Fibroblast of skin of abdomen (primary cell): ENCODE measurements at places on chromosomes 16 and 17.

DNA sequence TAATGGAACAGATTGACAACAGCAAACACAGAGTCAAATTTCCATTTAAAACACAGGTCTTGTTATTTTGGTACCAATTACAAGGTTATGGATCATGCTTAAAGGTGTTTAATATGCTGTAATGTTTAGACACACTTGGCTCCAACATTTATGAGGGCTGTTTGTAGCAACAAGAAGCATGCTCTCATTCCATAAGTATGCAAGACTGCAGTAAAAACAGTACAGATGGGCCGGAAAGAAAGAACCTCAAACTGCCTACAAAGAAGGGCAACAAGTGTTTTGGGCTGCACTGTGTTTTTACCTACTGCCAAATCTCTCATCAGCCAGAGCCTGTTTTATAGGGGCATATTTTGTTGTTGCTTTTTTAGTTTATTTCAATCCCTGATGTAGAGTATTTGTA, 100.5 kb upstream of the HS3ST3A1 start:
- DNase-seq = peak; percentile 54

DNA sequence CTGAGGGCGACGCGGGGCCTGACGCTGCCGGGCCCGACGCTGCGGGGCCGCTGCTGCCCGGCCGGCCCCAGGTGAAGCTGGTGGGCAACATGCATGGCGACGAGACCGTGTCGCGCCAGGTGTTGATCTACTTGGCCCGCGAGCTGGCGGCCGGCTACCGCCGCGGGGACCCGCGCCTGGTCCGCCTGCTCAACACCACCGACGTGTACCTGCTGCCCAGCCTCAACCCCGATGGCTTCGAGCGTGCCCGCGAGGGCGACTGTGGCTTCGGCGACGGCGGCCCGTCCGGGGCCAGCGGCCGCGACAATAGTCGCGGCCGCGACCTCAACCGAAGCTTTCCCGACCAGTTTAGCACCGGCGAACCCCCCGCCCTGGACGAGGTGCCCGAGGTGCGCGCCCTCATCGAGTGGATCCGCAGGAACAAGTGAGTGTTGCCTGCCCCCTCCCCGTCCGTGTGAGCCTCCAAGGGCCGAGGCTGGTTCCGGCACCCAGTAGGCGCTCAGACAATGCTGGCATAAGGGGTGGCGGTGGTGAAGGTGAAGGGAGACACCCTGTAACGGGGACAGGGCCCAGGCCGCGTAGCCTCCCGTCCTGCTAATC, 676 bp downstream of the CPD start:
- DNase-seq = no peak

GRCh38 chr16:11562941-11563340, 23.8 kb downstream of the LITAF start:
- DNase-seq = no peak

DNA sequence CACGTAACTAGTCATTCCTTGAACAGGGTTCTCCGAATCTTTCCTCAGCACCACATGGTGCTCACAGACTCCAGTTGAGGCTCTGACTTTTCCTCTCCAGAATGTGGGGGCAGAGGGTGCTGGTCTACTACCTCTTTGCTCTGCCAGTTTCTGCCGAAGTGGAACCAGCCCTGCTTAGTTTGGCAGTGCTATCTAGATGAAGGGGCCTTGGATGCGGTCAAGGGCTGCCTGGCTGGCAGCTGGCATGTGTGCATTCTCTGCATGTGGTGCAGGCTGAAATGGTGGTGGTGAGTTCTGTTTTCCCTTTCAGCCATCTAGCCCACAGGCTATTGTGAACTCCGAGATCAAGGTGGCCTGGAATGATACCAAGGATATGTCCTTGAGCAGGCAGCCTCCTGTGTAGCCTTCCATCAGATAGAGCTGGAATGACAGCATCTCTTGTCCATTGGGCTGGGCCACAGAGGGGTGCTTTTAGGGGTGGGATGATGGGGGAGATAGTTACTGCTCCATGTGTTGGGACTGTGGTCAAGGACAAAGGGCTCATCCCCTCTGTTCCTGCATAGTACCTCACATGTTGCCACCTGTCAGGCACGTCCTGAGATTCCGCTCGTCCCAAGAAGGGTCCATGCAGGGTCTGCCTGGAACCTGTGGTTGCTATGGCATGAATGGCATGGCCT, 2.0 kb downstream of the DYNLL2 start:
- DNase-seq = no peak

DNA sequence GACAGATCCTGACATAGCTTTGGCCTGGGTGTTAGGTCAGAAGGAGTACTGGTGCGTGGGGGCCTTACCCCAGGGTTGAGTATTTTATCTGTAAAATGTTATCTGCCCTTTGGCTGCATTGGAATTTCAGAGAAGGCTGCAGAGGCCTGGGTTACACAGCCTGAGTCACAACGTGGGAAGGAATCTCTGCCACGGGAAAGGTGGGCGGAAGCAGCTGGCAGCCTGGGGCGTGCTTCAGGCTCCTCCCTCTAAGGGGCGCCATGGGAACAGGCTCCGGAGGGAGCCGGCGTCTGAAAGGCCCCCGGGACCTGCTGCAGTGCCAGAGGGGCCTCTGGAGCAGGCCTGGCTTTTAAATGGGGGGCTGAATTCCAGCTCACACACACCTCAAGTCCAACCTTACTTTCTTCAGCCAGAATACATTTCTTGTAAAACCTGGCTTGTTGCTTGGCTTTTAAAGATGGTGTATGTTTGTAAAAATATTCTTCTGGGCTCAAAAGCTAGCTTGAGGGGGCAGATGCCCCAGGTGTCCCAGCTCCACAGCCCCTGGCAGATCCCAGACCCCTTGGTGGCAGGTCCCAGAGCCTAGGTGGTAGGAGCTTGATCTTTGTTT, 142.2 kb downstream of the RAB11FIP4 start:
- peak; percentile 65 for DNase-seq

GRCh38 chr16:85329059-85329812, 217.0 kb upstream of the CIBAR2 start:
- peak; percentile 58 for DNase-seq

DNA sequence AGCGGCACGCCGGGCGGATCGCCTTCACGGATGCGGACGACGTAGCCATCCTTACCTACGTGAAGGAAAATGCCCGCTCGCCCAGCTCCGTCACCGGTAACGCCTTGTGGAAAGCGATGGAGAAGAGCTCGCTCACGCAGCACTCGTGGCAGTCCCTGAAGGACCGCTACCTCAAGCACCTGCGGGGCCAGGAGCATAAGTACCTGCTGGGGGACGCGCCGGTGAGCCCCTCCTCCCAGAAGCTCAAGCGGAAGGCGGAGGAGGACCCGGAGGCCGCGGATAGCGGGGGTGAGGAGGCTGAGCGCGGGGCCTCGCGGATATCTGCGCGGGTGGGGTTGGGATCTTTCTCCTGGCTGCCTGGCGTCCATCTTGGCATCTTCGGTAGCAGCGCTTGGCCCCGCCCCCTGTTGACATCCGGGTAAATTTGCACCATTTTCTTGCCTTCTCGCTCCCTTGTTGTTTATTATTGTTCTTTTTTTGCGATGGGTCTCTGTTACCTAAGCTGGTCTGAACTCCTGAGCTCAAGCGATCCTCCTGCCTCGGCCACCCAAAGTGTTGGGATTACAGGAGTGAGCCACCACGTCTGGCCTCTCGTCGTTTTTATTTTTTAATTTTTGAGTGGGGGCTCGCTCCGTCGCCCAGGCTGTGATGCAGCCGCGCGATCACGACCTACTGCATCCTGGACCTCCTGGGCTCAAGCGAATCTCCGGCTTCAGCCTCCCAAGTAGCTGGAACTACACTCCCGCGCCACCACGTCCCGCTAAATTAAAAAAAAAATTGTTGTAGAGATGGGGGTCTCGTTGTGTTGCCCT, 898 bp downstream of the TERF2IP start:
- peak; percentile 65 for DNase-seq

- DNase-seq = no peak
These were observed 30.8 kb upstream of the CMTR2 start for GRCh38 chr16:71319999-71320398.

DNA sequence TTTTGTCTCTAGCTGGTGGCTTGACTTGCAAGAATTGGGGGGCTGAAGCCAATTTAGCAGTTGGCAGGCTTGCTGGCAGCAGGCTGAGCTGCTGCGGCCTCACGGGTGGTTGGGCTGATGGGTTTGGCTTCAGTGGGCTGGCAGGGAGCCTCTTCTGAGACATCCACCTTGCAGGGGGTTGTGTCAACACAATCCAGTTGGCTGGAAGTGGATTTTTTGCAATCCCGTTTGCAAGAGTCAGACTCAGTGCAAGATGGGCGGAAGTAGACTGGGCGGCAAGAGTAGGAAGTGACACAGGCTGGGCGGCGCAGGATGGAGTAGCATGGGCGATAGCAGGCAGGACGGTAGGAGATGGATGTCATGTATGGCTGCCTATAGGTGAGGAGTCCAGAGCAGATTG, 1.5 kb downstream of the KRTAP16-1 start:
- peak; percentile 27 for DNase-seq

- peak; percentile 95 for DNase-seq
These were observed at the start of gene METTL9 for GRCh38 chr16:21599122-21600030. Gene METTL9, plus strand, starts transcription at chr16:21599577. Its CDS starts 157 bp downstream, at chr16:21599734.

GRCh38 chr16:1057252-1057932, 15.2 kb upstream of the SSTR5 start:
- no peak for DNase-seq

DNA sequence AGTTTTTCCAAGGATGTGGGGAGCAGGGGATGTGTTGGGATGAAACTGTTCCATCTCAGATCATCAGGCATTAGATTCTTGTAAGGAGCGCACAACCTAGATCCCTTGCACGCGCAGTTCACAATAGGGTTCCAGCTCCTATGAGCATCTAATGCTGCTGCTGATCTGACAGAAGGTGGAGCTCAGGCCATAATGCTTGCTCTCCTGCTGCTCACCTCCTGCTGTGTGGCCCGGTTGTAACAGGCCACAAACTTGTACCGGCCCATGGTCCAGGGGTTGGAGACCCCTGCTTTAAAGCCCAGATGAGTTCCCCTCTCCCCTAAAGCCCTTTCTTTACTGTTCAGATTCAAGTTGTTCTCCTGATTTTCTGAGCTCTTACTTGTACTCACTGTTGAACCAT, 44.8 kb downstream of the RNF135 start:
- no peak for DNase-seq

DNA sequence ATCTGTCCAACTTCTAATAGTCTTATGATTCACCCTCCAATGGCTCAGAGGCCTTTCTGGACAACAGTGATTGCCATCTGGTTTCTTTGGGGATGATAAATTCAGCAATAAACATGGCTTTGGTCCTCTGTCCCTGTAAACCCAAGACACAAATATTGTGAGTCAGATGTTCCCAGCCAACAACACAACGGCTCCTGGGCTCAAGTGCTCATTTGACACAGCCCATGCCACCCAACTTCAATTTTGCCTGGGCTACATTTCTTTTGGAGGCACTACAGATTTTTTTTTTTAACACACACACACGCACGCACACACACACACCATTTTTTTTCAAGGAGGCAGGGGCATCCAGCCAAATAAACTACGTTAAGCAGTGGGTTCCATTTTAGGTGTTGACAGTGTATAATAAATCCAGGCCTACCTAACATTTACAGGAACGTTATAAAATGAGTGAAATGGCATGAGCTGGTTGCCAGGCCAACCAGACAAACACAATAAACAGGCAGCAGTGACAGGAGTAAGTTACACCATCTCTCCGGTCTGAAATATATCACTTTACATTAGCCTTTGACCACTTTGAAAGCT, 939.9 kb upstream of the SOX9 start:
- DNase-seq = peak; percentile 79

DNA sequence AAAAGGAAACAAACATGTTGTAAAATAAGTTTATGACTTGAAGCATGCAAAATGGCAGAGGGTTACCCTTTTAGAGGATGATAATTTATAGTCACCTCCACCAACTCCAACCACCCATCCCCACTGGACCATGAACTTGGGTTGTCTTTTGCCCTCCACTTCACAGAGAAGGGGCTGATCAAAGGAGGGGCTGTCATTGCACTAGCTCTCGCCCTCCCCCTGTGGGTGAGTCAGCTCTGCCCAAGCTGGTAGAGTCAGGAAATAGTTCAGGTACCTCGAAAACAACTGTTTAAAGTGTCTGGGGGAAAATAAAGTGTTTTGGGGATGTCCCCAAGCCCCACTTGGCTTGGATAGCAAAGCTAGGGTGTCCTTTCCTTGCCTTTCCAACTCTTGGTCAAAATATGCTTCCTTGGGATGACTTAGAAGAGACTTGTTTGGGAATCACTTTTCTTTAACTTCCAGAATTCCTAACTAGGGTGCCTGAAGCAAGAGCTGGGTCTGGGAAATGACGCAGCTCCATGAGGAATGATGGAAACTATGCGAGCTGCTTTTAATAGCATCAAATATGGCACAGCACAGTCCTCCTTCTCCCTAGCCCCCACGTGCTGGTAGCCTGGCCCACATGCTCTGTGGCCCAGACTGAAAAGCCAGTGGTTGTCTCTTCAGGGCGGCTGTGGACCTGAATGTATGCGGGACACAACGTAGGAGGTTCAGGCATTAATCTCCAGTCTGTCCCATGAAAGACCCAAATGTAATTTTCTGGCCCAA, 40.7 kb downstream of the TBX4 start:
- peak; percentile 75 for DNase-seq

- no peak for DNase-seq
These were observed 14.1 kb downstream of the CCL4 start for GRCh38 chr17:36117505-36118382.

DNA sequence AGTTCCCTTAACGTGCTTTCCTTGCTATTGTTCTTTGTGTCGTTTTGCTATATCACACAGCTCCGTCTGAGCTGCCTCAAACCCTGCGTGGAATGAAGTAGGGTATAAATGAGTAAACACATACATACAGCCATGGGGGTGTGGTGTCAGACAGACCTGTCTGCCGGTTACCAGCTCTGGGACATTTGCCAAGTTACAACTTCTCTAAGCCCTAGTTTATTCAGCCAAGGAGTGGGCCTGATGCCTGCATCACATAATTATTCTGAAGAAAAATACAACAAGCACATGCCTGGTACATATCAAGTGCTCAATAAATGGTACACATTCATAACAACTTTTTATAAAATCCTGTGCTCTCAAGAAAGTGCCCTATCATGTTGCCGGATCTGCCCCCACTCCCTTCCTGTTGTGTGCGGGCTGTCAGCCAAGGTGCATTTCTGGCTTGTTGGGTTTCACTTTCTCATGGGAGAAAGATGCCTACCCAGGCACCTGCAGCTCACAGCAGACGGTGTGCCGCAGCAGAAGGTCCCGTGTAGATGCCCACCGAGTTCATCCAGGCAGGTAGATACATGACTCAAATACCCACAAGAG, 30.5 kb downstream of the SMPD3 start:
- no peak for DNase-seq

- DNase-seq = peak; percentile 72
These were observed 24.0 kb downstream of the LIMD2 start for GRCh38 chr17:63675607-63676546.

GRCh38 chr16:23528644-23529310, 18.5 kb upstream of the GGA2 start:
- no peak for DNase-seq

DNA sequence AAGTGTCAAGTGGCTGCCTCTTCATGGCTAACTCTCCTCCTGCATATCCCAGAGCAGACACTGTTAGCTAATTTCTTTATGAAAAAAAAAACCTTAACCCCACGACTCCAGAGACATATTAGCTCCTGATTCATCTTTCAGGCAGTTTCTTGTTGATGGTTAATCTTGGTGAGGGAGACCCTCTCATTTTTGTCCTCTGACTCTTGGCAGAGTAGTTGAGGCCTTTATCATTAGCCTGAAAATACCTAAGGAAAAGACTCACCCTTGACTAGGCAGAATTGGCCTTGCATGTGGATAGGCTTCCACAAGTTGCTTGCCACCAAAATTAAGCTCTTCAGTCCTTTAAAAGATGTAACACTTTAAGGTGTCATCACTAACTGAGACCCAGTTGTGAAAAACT, 4.0 kb downstream of the CRYBA1 start:
- peak; percentile 91 for DNase-seq

- no peak for DNase-seq
These were observed 31.6 kb upstream of the CDRT15 start for GRCh38 chr17:14268264-14268663.

GRCh38 chr16:12796498-12796897, 7.2 kb downstream of the CPPED1 start:
- peak; percentile 28 for DNase-seq
